Activated CD4-positive, alpha-beta T cell treated with anti-CD3 and anti-CD28 coated beads, Interleukin-2, amount 50 U/mL, for 24 hours (primary cell): ENCODE measurements at places on chromosomes 2 and 18.

GRCh38 chr2:97699765-97700444, 13.5 kb upstream of the ZAP70 start:
- no peak for DNase-seq

GRCh38 chr2:84486441-84487115, 27.5 kb upstream of the SUCLG1 start:
- DNase-seq, result no peak

DNA sequence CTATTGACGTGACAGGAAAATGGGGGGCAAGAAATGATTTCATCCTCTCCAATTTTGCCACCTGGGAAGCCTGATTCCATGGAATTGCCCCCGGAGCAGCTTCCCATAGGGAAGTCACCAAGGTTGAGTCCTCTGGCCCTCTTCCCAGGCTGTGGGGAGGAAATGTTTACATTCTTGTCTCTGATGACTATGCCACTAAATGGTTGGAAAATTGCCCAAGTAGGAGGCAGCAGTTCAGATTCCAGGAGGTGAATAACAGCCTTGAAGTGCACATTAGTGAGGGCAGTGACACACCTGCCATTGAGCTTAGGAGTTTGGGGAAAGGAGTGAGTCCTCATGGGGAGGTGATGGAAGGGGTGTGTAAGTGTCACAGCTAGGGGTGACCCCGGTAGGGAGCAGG, 449.2 kb upstream of the DCC start:
- no peak for DNase-seq

GRCh38 chr2:147352264-147353071, 492.4 kb upstream of the ACVR2A start:
- DNase-seq, result no peak

DNA sequence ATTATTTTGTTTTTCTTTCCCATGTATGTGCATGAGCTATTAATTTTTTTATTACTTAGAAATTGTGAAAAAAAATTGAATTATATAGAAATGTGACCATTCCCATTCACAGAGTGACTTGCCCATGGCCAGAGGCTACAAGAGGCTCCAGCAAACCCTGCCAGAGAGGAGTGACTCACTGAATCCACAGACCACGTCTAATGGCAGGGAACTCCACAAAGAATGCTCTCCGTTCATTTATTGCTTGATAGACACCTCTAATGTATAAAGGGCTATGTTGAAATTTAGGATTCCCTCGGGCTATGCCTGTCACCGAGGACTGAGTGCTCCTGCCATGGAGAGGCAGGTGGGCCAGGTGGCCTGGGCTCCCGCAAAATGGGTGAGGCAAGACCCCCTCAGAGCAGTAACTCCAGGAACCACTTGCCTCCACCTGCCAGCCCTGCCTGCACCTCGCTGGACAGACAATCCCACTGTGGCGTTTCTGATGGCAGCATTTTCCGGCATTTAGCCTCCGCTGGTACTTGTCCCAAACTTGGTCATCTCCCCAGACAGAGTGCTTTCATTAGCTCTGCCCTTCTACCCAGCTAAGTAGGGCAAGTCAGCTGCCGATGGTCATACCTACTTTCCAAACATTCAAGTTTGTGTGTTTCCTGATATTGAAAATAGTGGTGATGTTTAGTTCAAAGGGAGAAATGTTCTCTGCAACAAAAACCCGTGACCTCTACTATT, 200.3 kb downstream of the PRKCE start:
- DNase-seq, result no peak

- no peak for DNase-seq
These were observed 1.6 kb downstream of the ABCA12 start for GRCh38 chr2:215136669-215137328.

- DNase-seq, result no peak
These were observed 449 bp upstream of the ATRAID start for GRCh38 chr2:27211241-27211942.

DNA sequence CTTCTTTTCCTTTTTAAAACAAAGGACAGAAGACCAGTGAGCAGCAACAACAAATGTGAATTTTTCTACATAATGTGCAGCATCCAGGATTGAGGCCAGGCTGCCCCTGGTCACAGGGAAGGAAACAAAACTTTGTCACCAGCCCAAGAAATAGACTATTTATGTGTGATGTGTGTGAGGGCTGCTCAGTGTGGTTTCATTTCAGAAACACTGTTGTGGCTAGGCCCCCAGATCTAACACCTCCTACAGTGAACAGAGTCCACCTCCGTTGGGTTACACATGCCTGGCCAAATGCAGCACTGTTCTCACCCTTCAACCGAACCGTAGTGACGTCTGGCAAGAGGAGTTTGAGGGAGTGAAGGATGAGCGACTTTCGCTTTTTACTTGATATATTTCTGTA, 146.3 kb upstream of the RIOK3 start:
- no peak for DNase-seq

- no peak for DNase-seq
These were observed 55.1 kb downstream of the INO80C start for GRCh38 chr18:35442701-35443100.

DNA sequence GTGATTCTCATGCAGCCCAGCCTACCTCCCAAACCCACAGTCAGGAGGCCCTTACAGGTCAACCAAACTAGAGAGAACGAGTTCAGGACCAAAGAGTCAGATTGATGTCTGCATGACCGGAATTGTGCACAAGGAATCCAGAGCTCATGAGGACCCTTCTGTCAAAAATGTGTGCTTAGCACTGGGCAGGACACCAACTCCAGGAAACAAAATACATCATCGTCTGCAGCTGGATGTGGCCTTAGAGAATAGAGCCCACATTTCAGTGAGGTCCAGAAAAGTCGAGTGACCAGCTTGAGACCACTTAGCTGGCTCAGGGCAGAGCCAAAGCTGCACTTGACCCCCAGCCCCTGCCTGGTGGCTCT, 3.2 kb downstream of the TNS1 start:
- DNase-seq, result no peak

DNA sequence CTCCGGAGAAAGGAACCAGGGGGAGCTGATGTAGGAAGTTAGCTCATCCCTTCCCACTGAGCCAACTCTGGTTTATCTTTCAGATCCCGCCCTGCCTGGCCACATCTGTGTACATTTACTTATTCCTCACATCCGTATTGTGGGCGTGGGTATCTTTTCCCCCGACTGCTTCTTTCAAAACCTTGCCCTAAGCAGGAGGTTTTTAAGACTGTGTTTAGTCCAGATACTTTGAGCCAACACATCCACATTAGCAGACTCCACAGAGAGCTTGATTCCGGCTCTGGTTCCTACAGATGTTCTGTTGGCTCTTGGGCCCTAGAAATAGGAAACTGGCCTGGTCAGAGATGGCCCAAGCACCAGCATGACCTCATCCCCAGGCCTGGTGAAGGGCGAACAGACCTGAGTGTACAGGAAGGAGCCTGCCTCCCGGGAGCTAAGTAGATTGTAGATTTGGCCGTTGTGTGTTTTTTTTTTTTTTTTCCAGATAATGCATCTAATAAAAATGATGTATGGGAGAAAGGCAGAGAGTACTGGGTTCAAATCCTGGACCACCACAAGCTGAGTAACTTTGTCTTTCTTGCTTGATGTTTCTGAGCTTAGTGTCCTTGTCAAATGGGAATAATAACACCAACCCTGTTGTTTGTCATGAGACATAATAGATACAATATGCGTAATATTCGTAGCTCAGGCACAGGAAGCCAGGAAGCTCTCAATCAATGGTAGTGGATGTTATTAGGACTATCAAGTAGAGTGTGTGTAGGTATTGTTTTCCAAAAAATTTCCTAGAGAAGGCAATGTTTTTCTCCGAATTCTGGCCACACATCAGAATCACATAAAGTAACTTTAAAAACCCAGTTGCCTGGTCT, 92.3 kb downstream of the PRKCE start:
- no peak for DNase-seq

GRCh38 chr18:55115606-55116005, 156.3 kb upstream of the CCDC68 start:
- DNase-seq, result no peak

GRCh38 chr2:100793982-100794381, 26.0 kb upstream of the NPAS2 start:
- DNase-seq, result no peak

DNA sequence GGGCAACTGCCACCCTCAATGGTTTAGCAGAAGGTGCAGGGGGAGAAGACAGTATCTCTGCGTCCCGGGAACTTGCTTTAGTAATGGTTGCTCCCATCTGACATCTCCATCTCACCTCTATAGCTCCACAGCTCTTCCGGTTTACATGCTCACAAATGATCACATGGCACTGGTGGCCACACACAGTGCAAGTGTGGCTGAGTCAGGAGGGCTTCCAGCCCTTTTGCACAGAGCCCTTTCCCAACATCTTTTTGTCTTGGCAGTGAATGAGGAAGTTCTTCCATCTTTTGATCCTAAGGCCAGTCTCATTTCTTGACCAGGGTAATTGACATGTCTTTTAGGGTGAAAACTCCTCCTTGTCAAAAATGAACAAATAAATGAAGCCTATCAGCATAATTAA, 347.7 kb downstream of the LPIN1 start:
- DNase-seq, result no peak

DNA sequence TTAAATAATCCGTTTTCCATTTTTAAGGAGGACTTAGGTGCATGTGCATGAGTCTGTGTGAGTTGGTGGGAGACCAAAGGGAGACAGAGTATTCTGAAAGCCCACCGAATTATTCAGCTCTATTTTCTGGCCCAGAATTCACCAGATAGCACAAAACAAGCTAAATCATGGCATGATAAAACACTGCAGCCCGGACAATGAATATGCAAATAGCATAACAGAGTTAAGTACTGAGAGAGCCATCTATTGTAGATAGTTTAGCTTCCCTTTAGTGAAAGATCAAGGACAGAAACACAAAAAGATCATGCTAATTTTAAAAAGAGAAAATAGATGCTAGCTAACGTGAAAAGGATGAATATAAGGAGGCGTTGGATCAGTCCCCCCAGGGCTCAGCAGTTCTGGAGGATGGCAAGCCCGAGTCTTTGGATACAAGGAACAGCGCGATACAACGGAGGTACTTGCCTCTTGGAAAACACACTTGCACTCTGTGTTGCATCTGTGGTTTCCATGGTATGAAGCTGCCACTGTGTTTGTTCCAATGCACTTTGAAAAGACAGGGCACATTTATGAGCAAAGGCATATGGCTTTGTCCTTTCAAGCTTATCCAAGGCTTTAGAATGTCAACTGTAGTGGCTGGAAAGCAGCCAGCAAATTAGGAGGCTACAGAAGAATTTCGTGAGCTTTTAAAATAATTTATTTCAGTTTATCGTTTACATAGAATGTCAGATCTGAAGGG, 119.9 kb downstream of the LYPD1 start:
- no peak for DNase-seq

DNA sequence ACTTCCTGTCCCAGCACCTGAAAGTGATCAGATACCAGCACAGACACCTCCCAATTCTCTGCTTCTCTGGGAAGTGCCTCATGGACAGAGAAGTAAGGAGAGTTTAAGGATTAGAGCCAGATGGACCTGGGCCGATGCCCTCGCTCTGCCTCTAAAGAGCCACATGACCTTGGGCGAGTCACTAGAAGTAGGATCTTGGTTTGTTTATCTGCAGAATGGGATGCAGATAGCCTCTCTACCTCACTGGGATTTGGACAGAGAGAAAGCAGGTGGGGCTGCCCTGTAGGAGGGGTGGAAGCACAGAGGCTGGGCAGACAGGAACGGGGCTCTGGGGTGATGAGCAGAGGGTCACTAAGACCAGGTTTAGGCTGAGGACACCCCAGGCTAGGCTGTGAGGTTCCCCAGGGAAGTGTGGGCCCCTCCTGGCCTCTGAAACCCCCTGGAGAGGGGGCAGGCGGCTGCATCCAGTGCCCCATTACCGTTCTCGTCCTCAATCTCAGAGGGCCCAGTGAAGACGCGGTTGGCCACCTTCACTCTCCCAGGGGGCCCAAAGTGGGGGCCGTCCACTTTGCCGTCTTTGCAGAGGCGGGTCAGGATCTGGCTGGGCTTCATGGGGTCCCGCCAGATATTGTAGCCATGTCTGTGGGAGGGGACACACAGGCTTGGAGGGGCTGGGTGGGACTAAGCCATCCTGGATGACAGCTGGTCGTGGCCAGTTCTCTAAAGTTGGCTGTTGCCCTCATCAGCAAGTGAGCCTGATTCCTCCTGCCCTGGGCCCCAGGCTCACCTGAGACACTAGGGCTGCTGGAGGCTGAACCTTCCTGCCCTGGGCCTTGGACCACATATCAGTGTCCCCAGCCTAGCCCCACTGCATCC, 13.3 kb downstream of the OTOF start:
- DNase-seq, result no peak

DNA sequence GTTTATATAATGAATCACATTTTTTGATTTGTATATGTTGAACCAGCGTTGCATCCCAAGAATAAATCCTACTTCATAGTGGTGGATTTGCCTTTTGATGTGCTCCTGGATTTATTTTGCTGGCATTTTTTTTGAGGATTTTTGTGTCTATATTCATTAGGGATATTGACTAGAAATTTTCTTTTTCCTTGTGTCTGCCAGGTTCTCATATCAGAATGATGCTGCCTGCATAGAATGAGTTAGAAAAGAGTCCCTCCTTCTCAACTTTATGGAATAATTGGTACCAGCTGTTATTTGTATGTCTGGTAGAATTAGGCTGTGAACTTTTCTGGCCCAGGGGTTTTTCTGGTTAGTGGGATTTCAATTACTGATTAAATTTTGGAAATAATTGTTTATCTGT, 457.4 kb upstream of the DSEL start:
- DNase-seq, result no peak

DNA sequence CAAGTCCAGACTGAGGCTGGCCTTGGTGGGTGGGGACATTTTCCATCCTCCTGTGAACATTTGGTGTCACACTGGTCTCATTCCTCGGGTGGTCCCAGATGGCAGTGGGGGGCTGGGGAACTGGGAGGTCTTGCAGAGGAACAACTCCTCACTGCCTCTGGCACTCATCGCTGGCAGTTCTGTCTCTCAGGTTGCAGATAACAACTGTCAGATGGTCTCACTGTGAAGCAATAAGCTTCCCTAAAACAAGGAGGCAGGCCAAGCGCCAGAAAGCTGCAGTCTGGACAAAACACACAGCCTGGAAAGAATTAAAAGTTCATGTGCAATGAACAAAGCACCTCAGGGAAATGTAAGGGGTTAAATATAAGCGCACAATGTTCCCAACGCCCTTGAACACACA, 78.1 kb downstream of the IRS1 start:
- DNase-seq, result no peak

- DNase-seq, result no peak
These were observed 1603.6 kb upstream of the NXPH2 start for GRCh38 chr2:140383781-140384180.

- no peak for DNase-seq
These were observed 523.5 kb downstream of the TMEM182 start for GRCh38 chr2:103285354-103285753.

- peak; percentile 47 for DNase-seq
These were observed 23.6 kb upstream of the HES6 start for GRCh38 chr2:238263204-238264071.
